ENCODE measurements at places on chromosomes 16 and 17.

DNA sequence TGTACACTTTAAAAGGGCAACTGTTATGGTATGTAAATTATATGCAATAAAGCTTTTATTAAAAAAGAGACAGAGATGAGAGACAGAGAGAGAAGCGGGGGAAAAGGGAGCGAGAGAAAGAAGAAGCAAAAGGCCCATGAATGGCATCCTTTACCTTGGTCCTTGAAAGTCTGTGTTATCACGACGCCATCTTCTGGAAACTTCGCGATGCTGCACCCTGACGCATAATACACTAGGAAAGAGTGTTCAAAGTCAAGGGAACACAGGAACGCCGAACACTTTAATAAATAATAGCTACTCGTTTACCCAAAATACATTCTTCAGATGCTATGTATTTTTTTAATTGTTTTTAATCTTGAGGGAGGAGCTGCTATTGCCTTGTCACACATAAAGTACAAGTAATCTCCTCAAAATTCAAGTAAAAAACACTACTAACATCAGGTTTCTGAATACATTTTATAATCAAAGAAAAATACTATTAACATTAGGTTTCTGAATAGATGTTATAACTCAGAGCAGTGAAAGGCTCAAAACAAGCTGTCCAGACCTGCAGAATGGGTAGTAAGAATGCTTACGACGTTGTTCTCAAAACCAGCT lies 23.0 kb upstream of the SLC38A8 start:
- DNase-seq: peak; percentile 25

DNA sequence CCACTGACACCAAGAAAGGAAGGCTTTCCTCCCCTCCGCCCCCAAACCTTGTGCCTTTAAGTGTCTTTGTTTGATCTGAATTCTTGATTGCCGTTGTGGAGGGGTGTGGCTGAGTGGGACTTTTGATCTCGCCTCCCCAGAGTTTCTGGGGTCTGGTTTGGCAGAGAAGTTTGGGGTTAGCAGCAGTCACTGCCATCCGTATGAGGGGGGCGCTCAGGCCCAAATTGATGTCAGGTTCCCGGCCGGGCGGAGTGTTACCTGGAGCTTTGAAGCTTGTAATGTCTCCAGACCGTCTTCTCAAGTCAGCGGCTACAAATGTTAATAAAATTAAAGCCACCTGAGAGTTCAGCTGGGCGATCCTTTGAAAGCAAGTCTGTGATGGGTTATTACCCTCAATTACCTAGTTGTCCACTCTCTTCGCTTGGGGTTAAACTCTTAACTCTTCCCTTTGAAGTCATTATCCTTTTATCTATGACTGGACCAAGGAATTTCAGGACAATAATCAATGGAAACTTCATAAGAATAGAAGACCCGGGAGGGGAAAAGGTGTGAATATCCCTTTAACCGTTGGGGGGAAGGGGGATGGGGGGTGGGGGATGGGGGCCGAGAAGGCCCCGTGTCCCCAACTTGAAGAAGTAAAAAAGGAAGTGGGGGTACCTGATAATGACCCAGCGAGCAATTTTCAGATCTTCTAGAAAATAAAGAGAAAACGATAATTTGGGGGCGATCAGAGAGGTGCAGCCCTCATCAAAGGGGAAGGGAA lies 31.8 kb upstream of the AXIN2 start:
- DNase-seq: no peak

DNA sequence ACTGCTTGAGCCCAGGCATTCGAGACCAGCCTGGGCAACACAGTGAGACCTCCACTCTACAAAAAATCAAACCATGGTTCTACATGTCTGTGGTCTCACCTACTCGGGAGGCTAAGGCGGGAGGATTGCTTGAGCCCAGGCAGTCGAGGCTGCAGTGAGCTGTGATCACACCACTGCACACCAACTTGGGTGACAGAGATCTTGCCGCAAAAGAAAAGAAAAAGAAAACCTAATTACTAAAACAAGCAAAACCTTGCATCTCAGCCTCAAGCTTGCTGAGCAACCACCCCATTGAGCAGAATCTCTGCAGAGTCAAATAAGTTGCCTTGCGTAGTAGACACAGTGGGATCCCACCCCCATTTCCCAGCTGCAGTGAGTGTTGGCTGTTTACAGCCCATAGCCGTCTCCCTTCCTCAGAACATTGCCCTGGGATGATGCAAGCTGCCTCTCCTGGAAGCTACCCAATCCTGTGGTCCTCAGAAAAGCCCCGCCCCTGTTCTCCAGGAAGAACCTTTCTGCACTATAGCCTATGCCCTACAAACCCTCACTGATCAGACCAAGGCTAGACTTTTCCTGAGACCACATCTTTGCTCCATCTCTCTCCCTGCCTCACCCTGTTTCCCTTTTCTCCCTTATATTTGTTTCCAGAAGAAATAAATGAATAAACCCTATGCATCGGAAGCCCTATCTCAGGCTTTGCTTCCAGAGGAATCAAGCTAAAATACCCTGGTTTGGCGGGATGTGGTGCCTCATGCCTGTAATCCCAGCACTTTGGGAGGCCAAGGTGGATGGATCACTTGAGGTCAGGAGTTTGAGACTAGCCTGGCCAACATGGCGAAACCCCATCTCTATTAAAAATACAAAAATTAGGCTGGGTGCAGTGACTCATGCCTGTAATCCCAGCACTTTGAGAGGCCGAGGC lies 16.7 kb upstream of the ERN2 start:
- DNase-seq: peak; percentile 24

DNA sequence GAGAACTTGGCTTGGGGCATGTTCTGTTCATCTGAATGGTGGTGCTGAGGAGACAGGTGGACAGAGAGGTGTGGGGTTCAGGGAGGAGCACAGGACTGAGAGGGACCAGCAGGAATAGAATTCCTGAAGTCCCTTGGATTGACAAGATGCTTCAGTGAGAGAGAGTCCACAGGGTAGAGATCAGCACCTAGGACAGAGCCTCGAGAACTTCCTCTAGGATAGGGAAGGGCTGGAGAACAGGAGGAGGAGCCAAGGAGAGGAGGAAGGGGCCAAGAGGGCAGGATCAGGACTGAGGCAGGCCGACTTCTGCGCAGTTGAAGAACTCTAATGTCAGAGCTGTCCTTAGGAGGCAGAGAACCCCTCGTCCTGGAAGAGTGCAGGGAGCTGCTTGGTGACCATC lies 138.4 kb downstream of the PRKCB start:
- no peak for DNase-seq

DNA sequence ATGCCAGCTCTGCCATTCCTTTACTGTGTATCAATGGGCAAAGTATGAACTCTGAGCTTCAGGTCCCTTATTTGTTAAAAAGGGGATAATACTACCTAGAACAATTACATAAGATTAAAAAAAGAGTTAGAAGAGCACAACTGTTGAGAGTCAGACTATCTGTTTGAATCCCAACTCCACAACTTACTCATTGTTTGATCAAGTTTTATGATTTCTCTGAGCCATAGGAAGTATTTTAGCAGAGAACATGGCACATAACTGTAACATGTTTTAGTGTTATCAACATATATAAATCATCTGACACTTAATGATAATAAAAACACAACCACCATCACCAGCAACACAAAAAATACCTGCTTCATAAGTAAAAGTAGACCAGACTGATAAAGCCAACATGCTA lies 421.3 kb downstream of the ZFHX3 start:
- no peak for DNase-seq

GRCh38 chr17:45700171-45701090 lies 83.7 kb upstream of the CRHR1 start:
- no peak for DNase-seq

GRCh38 chr16:70574595-70575271 lies 51.1 kb downstream of the SF3B3 start:
- DNase-seq: no peak

GRCh38 chr17:74838274-74838673 lies 21.4 kb downstream of the GRIN2C start:
- DNase-seq: no peak

DNA sequence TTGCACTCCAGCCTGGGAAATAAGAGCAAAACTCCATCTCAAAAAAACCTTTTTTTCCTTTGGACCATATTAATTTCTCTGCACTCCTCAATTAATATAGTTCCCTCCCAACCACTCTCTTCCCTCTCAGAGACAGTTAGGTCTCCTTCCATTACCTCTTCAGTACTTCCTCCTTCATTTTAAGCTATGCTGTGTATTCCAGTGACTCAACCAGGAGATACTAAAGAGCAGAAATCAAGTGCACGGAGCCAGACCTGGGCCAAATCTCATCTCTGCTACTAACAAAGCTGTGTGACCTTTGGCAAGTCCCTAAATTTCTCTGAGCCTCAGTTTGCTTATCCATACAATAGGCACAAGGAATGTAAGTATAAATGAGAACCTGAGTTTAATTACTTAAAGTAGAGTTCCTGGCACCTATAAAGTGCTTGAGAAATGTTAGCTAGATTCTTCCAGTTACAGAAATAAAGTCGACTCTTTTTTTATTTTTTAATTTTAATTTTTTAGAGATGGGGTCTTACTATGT lies 8.5 kb downstream of the PECAM1 start:
- DNase-seq: no peak

Measured in stromal cell of bone marrow (primary cell).